ENCODE measurements at places on chromosomes 5 and 9.

- DNase-seq, result no peak
Measured at GRCh38 chr5:80408484-80409366, 861 bp downstream of the ZFYVE16 start.

DNA sequence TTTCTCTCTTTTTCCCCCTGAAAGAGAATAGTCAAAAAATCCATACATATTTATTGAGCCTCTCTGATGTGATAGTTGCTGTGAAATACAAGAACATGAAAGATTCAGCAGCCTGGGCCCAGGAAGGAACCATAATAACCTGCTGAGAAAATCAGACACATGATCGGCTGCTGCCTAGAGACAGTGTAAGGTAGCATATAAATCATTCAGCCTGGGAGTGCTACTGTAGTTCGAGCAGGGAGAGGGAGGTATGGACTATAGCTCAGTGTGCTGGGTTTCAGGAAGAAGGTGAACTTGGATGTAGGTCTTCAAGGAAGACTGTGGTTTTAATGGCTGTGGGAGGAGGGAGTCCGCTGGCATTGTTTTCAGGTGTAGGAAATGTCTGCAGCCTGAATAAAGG is 469.1 kb downstream of the RAB3C start:
- no peak for DNase-seq

DNA sequence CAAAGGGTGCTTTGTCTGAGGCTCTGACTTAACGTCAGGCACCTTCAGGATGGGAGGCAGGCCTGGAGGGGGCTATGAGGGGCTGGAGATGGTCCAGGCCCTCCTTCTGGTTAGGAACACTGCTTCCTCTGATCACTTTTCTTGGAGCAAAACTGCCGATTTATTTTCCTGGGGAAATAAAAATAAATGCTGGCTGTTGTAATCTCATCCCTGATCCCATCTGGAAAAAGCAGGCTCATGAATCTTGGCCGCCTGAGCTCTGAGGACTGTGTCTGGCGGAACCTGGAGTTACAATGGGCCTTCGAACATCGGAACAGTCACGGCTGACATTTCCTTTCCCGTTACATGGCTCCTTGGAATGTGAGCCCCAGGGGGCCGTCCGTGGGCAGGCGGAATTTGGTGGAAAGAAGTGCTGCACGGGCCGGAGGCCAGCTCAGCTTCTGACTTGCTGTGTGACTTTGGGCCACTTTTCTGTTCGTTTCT is 157.8 kb downstream of the RGS3 start:
- no peak for DNase-seq

GRCh38 chr5:83357621-83358231 is 113.8 kb upstream of the VCAN start:
- DNase-seq, result no peak

DNA sequence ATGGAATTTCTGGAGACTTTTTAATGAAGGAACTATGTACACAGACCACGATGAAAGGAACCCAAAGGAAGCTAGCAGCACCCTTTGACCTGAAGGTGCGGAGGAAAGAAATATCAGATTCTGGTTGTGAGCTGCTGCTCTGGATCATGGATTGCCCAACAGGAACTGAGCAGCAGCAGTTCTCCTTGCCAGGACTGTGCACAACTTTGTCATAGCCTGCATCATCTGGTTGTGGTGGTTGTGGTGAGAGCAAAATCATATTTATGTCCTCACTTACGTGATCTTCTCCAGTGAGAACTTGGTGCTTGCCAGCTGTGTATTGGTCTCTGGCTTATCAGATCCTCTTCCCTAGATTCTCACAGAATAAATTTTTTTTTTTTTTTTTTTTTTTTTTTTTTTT is 70.7 kb upstream of the LPAR1 start:
- DNase-seq, result no peak

DNA sequence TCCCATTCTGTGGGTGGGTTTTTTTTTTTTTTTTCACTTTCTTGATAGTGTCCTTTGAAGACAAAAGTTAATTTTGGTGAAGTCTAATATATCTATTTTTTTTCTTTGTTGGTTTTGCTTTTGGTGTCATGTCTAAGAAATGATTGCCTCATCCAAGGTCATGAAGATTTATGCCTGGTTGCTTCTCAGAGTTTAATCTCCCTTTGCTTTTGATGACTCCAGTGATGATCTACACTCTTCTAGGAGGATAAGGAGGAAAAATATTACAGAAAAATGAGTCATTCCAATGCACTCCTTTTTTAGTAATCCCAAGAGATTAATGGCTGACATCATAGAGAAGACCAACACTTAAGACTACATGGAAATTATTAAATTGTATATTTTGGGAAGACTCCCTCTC is 79.7 kb upstream of the ICE1 start:
- DNase-seq, result no peak

GRCh38 chr9:28774433-28775235 is 1201.4 kb upstream of the C9orf72 start:
- no peak for DNase-seq

DNA sequence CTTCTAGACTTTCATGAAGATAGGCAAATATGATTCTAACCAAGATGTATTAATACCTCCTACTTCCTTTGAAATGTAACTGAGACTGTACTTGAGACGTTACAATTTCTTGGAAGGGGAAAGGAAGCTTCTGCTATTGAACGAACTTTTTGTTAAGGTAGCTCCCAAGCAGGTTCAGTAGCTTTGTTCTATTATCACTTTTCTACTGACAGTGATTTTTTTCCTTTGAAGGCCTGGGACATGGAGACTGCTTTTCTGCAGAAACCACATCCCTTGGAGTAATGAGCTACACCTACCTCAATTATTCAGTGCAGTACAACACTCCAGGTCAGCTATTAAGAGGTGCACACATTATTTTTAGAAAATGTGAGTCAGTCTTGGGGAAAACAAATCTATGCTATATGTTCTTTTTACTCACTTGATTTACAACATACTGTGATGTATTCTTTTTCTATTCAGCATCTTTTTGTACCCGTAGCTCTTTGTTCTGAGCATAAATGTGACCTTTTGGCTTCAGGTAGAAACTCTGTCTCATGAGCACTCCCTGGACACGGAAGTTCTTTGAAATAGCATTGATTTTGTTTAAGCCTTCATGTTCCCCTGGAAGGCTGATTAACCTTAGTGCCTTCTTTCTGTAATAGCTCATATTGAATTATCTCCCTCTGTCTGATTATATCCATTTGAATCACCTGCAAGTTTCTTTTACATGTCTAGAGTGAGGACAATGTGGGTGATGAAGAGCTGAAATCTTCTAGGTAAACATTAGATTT is 56.5 kb upstream of the CDKN2B start:
- DNase-seq, result no peak

DNA sequence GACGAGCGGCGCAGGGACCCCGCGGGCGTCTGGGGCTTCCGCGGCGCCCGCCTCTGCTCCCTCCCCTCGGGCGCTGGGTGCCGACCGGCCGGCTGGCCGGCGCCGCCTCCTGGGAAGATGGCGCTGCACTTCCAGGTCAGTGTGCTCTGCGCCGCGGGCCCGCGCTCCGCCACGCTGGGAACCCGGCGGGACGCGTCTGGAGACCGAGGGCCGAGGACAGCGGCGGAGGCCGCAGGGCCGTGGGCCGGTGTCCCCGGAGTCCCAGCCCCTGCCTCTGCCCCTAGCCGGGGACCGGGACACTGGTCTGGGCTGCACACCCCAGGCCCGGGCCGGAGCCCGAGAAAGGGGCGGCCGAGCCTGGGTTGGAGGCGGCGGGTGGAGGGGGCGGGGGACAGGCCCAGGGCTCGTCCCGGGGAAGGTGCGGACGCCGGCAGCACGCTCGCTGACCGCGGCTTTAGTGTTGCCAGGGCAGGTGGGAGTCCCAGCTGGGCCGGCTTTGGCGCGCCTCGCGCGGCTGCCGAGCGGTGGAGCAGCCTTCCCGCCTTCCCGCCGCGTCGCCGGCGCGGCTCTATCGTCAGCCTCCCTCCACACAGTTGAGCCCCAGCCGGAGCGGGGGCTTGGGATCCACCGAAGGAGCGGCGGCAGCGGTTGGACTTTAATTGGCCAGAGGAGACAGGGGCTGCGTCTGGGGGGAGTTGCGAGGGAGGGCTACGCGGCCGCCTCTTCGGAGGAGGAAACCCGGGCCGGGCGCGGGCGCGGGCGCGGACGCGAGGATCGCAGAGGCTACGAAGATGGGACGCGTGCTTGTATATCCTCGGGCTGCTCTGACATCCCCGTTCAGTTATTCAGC is at the start of gene RANBP17:
Gene RANBP17, plus strand, starts transcription at position 102 of the 850 bp plus-strand sequence.
- DNase-seq, result no peak

DNA sequence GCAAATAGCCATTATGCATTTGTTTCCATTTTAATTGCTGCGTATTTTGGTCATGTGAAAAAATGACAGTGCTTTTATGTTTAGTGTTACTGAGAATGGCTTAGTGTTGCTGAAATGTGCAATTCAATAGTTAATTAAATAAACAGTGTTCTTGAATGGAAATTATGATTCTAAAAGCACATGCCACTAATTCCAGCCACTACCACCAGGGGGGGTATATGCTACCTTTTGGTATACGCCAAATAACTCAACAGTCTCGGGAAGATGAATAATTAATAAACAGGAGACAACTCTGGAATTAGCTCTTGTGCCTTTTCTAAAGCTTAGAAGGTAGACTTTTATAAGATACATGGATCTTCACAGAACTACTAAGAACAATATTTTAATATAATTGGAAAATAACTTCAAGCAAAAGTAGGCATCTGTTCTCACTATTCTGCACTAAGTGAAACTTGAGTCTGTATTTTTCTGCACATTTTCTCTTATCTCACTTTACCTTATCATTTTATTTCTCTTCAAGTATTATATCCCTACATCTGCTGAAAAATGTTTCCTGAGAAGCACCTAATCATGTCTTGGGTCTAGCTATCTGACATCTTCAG is 83.5 kb upstream of the MINAR2 start:
- DNase-seq, result peak; percentile 11

DNA sequence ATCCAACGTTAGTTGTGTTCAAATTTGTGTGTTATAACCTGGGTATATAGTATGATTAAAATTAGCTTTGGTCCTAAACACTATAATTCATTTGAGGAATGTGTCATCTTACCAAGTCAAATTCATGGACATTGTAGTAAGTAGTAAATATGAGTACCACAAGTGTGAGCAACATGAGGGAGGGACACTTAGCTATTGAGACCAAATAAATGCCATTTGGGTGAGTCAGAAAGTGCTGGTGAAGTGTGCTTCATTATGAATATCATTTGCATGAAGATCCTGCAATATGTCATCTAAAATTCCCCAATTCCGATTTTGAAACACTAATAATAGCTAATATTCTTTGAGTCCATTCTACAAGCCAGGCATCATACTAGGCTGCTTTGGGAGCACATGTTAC is 336.7 kb upstream of the KIF2A start:
- no peak for DNase-seq

- no peak for DNase-seq
Measured at GRCh38 chr9:79701651-79702050, 129.9 kb downstream of the TLE4 start.

DNA sequence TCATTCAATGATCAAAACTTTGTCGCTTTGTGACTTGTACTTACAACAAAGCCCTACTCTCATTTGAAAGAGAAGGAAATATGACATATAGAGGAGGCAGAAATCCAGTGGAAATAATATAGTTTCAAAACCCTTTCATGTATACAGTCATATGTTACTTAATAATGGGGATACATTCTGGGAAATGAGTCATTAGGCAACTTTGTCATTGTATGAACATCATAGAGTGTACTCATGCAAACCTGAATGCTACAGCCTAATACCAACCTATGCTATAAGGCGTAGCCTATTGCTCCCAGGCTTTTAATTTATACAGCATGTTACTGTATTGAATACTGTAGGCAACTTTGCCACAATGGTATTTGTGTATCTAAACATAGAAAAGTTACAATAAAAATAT is 69.0 kb upstream of the SMC2 start:
- no peak for DNase-seq

DNA sequence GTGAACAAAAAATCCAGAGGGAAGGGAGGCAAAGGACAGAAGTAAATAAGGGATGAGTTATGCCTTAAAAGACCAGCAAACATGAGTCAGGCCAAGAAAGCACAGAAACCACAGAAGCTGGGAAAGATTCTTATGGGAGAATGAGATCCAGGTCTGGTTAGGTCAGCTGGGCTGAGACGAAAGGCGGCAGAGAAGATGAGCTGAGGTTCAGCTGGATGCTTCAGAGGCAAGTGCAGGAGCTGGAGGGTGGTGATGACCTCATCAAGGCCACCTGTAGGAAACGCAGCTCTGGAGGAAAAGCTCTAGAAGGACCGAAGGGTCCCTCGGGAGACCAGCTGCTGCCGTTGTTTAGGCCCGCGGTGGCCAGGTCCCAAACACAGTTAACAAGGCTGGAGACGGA is 152.0 kb downstream of the MYO10 start:
- DNase-seq, result no peak

DNA sequence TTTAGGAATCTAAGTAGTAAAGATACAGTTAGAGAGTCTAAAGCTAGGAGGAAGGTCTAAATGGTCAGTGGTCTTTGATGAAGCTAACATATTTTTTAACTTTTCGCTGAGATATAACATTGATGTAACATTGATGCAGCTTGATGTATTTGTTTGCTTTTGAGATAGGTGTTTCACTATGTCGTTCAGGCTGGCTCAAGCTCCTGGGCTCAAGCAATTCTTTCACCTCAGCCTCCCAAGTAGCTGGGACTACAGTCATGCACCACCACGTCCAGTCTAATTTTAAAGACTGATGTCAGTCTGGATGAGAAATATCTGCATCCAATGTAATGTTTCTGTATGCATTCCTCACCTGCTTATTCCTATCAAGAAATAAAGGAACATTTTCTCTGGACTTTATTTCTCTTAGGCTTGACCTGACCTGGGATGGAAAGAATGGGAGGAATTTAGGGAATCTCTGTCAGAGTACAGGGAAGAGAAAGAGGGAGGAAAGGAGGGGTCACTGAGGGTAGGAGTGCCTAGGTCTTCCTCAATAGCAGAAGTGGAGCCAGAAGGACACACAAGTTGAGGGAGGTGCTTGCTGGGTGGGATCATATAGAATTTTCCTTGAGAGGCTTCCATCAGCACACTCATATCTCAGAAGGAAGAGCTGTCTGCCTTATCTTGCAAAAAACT is 101.5 kb upstream of the GPBP1 start:
- DNase-seq, result no peak

DNA sequence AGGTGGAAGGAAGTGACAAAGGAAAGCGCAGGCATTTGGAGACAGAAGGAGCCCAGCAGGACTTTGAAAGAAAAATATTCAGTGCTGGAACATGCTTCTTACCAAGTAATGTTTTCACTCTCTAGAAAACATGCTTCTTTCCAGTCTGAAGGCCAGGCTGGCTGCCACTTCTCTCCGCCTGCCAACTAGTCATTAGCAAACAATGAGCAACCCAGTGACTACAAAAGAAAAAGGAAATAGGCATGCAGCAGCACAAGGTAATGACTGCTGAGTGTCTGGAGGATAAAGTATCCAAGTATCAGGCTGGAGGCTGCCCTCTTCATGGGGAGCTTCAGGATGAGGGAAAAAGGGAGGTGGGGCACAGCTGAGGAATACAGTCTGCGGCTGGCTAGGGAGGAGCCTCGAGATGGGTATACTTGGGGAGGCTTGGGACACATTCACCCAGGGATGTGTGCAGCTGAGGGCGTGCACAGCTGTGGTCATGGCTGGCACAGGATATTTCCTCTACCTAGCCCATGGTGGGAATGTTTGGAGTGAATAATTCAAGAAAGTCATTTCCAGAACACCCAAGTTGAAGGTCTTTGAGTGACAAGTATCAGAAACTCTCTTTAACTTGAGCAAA is 161.5 kb upstream of the KIF2A start:
- DNase-seq, result no peak
